ENCODE measurements at places on chromosomes 6 and 20. TPM values are rescaled to one million over a fixed set of nuclear protein-coding genes. Genes with fewer than 3 reads are reported as not detected.

Gene WFDC12
- not detected for polyA plus RNA-seq

DNA sequence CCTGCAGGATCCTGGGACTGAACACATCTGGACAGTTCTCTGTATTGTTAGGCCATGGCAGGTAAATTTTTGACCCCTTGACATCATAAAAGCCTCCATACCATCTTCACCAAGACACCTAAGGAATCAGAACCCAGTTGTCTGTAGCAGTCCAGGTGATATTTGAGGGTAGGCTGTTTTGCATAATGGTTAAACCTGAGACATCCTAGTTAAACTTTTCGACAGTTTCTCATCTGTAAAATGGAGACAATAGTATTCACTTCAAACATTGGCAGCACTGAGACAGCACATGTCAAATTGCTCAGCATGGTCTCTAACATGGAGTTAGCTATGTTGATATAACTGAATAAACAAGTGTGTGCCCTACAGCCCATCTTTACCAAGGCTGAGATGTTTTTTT is 24.8 kb downstream of the C6orf62 start:
- no peak overlapping the region for H3K27ac ChIP-seq
- no peak overlapping the region for H3K4me3 ChIP-seq
- DNase-seq, result no peak
- H3K36me3 ChIP-seq, result no peaks in the 10 kb centered on the region
- H3K27me3 ChIP-seq, result no peaks in the 10 kb centered on the region

GRCh38 chr6:142725024-142725770 is 219.8 kb downstream of the HIVEP2 start:
- DNase-seq, result no peak
- no peaks in the 10 kb centered on the region for H3K27me3 ChIP-seq
- no peak overlapping the region for H3K4me3 ChIP-seq

- no peak for DNase-seq
- H3K4me1 ChIP-seq, result peaks cover 5% of the 10 kb centered on the region
- H3K27me3 ChIP-seq, result no peaks in the 10 kb centered on the region
- no peak overlapping the region for H3K4me3 ChIP-seq
- H3K36me3 ChIP-seq, result no peaks in the 10 kb centered on the region
Measured at GRCh38 chr6:111258615-111259088, 171.3 kb downstream of the SLC16A10 start.

DNA sequence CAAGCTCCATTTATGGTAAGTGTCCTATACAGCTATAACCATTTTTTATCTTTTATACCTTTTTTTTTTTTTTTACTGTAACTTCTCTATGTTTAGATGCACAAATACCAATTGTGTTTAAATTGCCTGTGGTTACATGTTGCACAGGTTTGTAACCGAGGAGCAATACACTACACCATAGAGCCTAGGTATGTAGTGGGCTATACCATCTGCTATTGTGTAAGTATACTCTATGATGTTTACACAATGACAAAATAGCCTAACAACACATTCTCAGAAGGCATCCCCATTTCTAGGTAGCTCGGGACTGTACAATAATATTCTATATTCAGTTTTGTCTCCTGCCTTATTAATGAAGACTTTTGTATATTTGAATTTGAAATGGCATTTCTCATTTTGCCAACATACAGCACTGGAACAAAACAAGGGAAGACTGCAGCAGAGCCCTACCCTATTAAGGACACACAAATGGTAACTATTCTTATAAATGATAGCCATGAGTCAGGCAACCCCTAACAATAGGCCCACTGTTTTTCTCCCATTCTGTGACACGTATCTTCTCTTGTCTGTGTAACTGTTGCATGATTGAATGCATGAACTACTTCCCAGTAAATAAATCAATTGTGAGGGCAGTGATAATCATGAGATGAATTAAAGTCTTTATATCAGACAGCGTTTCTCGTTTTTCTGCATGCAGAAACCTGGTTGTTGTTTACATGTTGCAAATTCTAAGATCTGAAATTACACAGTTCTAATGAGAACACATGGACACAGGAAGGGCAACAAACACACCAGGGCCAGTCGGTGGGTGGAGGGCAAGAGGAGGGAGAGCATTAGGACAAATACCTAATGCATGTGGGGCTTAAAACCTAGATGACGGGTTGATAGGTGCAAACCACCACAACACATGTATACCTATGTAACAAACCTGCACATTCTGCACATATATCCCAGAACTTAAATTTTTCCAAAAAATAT is 173.9 kb downstream of the EPM2A start:
- no peak overlapping the region for H3K4me3 ChIP-seq
- no peaks in the 10 kb centered on the region for H3K27me3 ChIP-seq
- H3K36me3 ChIP-seq, result no peaks in the 10 kb centered on the region
- H3K4me1 ChIP-seq, result no peaks in the 10 kb centered on the region
- H3K27ac ChIP-seq, result no peak overlapping the region
- no peak for DNase-seq

Measured in pancreas (tissue), 10 donors.